Epithelial cell of alveolus of lung (primary cell): ENCODE measurements at places on chromosomes 5 and 9. TPM values are rescaled to one million over a fixed set of nuclear protein-coding genes. Genes with fewer than 3 reads are reported as not detected.

Gene ZNF354C
- total RNA-seq = 3.9 and 8.4 TPM in 2 replicates

Gene OR1Q1
- not detected in 2 replicates for total RNA-seq

Gene DUSP1
- total RNA-seq = 207 and 269 TPM in 2 replicates

Gene IFNK
- not detected in 2 replicates for total RNA-seq

Gene LHX3
- total RNA-seq = not detected in 2 replicates

Gene CYLC2
- not detected in 2 replicates for total RNA-seq

Gene PLPP7
- total RNA-seq = 4.5 and 5.1 TPM in 2 replicates

Gene IFNA13
- not detected in 2 replicates for total RNA-seq

Gene ZNF883
- 1.5 and 2.7 TPM in 2 replicates for total RNA-seq
